ENCODE measurements at places on chromosomes 4 and X.

GRCh38 chr4:104693601-104694201 is 199.0 kb upstream of the CXXC4 start:
- DNase-seq, result no peak

DNA sequence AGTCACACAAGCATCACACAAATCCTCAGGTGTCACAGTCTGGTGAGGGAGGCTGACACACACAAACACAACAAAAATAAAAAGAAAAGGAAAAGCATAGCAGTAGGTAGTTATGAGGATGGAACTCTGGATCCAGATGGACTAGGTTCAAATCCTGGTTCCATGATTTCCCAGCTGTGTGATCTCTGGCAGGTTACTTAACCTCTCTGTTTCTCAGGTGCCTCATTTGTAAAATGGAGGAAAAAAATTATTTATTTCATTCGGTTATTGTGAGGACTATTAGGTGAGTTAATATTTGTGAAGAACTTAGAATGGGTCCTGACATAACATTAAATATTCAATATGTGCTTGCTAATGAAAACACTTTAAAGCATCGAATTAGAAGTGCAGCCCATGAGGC is 19.8 kb downstream of the GAGE1 start:
- no peak for DNase-seq

DNA sequence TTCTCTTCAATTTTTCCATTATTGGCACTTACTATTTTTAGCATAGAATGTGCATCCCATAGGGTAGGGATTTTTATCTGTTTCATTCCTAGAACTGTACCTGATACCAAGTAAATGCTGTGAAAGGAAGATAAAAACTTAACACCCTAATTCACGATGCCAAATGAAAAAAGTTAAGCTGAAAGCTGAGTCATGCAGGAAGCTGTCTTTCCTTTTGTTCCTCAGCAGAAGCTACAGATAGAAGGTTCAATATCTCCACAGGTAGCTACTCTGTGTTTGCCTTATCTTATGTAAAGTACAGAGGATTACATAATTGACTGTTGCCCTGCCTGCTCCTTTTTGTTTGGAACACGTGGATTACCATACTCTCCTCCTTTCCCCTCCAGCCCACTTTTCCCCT is 77.0 kb downstream of the LRP2BP start:
- no peak for DNase-seq

DNA sequence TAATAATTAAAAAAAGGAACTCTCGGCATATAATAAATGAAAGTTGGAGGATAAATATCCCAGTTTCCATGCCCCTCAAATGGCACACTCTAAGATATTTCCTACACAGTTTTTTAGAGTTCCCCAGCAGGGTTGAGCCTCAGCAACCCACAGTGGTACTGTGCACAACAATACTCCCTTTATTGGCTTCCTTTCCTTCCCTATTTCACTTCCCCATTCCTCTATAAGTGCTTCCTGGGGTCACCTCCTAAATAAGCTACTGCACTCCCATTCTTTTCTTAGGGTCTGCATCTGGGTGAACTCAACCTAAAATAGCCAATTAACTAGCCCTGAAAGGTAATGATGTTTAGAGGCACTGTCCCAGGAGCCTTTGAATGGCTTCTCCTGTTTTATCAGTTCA is 76.4 kb upstream of the NHS start:
- DNase-seq, result no peak

DNA sequence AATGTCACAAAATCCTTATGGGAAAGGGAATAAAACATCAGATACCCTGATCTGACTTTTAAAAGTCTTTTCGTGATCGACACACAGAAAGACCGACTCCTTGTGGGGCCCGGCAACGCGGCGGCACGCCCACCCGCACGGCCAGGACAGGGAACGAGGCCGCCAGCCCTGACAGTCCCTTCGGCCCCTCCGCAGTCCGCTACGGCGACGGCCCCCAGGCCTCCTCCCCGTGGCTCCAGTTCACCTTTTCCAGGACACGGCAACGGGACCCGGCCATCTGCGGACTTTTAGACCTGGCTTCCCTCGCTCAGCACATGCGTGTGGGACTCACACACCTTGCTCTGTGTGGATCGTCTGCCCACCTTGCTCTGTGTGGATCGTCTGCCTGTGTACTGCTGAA is 33.6 kb upstream of the GTPBP6 start:
- no peak for DNase-seq

DNA sequence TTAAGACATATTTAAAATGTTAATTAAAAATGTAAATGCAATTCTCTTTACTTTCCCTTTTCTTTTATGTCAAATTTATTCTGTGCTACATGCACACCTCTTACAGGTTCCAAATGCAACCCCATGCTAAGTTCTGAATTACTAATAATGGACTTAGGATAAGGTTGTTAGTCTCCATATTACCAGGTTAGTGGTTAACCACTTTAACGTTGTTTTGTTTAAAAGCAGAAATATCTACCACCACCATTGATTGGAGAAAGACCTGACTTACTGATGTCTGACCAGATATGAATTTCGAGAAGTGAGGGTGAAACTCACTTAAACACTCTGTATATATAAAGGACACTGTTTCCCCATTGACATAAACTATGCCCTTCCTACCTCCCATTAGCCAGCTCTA is 6.9 kb upstream of the TRPC3 start:
- DNase-seq, result no peak

DNA sequence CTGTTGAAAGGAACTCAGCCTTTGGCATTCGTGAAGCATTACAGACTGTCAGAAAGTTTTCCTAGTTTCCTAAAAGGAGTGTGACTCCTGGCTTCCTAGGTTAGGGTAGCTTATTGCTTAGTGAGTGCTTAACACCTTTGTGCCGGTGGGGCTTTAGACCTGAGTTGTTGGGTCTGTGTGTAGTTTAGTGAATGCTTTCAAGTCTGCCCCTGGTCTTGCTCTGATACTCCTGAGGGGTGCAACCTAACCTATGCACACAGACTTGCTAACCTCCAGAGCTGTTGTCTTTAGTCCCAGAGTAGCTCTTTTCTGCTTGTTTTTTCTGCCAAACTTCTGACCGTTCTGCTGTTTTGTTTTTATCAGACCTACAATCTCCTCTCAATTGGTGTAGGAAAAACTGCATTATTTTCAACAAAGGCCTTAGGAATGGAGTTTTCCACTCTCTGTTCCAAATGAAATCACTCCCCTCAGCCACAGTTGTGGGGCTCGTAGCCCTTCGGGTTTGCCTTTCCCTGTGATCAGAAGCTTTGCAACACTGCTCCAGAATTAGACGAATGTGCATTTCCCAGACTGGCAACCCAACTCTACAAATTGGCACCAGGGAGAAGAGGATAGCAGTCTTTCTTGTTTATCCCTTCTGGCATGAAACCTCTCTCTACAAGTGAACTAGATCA is 1399.1 kb upstream of the PCDH7 start:
- no peak for DNase-seq

- DNase-seq, result no peak
Observed at GRCh38 chr4:79211490-79211889, 114.4 kb downstream of the NAA11 start.

DNA sequence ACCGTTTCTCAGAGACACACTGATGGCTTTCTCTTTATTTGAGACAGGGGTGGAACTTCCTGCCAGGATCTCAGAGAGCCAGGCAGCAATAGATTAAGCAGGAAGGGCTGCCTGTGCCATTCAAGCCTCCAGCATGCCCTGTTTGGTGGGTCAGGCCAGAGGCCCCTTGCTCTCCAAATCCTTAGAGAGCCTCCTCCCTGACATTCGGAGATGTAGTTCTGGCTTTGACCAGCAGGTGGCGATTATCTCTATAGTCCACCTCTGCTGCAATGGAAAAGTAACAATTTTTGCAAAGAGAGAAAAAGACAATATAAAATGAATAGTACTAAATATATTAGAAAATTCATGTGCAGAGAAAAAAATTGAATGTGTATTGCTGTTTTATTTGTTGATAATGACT is 93.9 kb downstream of the NXF2B start:
- peak; percentile 52 for DNase-seq

DNA sequence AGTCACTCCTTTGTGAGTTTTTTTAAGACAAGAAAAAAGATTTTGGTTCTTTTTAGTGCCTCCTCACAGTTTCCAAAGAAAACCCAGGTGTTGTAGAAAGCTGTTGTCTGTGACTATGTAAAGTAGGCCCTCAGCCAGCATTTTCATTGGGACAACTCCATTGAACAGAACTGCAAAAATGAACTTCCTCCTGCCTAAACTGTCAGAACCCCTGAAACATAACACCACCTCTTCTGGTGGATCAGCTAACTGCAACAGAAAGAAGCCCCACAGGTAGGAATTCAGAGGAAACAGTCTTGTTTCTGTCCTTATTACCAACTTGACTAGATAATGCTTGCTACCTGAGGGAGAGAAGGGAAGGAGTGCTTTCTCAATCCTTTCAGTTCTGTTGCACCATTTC is 3.4 kb upstream of the ATP11C start:
- no peak for DNase-seq

GRCh38 chr4:6236816-6237390 is 32.7 kb upstream of the WFS1 start:
- DNase-seq, result no peak

DNA sequence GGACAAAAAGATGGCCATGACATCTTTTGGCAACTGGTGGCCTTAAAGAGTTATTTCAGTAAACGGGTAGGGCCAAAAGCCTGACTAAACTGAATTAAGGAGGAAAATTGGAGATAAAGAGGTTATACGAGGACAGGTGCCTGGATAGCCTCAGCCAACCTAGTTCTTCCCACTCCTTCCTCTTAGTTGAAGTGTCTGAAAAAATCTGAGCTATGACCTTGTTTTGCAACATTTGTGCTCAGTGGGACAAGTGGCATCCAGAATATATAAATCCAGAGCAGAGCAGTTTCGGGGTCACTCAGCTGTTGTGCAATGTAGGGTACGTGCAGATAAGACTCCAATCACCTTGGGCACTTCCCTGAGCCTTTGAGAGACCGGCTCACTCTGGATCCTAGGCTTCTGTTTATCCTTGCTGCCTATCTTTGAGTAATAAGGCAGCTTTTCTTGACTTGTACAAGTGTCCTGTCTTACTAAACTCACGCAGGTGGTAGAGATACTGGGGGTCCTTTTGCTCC is 50.2 kb upstream of the MORC4 start:
- no peak for DNase-seq

- no peak for DNase-seq
Observed at GRCh38 chr4:127732623-127733328, 2.6 kb downstream of the SLC25A31 start.

DNA sequence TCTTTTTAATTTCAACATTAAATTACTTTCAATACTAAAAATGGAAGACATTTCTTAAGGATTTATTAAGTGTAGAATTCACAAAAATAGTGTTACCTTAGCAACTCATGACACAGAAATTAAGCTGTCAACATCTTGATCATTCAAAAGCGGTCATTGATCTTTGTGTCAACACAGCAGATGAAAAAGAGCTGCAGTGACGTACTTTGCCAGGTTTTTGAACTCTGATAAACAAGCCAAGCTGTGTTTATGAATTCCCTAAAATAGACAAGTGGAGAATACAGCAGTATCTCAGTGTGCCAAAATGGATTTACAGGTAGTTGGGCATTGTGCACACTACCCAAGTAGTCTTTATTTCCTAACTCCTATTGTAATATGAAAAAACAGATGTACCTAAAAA is 1141.8 kb upstream of the PCDH7 start:
- no peak for DNase-seq

- no peak for DNase-seq
Observed at GRCh38 chrX:110032534-110033147, 29.7 kb downstream of the TMEM164 start.

DNA sequence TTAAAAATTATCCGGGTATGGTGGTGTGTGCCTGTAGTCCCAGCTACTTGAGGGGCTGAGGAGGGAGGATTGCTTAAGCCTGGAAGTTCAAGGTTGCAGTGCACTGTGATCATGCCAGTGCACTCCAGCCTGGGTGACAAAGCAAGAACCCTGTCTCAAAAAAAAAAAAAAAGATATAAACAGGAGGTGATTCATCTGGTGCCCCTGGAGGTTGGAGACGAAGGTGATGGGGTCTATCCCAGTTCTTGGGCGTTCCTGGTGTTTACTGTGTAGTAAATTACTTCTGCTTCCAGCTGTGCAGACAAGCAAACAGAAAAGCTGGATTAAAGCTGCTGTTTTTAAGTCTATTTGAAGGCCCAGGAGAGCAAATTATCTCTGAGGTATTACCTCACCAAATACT is 19.9 kb downstream of the GPKOW start:
- DNase-seq, result no peak

DNA sequence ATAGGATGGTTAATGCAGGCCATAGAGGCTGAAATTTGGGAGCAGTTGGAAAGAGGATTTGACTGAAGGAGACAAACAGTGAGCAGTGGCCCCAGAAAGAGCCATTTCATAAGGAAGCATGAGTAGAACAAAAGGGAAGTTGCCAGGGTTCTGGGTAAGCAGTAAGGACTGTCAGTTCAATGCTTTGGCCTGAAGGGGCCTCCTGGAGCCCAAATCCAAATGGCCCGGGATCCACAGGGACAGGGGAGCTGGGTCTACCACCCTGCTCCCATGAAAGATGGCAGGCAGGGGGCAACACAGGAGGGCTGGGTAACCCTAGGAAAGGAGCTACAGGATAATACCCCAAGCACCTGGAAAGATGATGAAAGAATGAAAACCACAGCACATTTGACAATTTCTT is 4.1 kb upstream of the INTS6L start:
- no peak for DNase-seq

GRCh38 chr4:152277333-152277732 is 258.6 kb downstream of the FBXW7 start:
- DNase-seq, result no peak

GRCh38 chr4:53168228-53168627 is 197.6 kb downstream of the SCFD2 start:
- DNase-seq, result no peak
